ENCODE measurements at places on chromosomes 1 and 21.

DNA sequence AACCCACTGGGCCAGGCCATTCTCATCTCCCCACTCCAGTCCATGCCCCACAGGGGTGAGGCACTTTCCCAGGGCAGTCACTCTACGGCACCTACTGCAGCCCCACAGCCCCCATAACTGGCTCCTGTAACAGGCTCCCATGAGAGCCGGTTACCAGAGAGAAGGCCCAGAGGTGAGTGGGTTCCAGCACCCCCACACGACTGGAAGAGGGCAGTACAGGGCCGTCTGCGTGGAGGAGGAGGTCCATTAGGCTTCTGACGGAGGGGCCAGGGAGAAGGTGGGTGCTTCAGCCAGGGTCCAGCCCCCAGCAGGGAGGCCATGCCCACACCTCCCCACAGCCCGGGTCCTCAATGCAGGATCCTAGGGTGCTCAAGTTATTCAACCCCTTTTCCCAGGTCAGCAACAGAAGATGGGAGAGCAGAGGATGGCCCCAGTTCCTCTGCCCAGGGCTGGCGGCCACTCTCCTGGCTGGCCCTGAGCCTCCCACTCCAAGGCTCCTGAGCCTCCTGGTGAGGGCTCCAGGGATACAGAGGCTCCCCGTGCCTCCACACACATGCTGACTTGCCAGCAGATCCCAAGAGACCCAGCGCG lies 1.6 kb downstream of the ACAP3 start:
- no peak for DNase-seq

- peak; percentile 35 for DNase-seq
Observed at GRCh38 chr1:100028765-100029164, 59.0 kb downstream of the SLC35A3 start.

- DNase-seq: no peak
Observed at GRCh38 chr1:75554870-75555269, 56.0 kb downstream of the SLC44A5 start.

DNA sequence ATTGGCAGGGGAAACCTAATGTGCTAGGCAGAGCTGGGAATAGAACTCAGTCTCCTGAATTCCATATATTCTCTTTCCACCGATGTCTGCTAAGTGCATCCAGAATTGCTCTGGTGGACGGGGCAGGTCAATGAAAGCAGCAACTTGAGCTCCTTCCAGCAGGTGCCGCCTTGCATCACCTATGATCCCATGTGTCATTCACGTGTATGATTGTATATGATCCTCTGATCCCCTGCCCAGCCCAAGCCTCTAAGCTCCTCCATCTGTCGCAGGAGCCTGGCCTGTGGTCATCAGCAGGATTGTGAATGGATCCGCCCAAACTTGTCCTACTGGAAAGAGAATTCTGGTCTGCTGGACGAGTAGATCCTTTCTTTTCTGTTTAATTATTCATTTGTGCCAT lies 13.1 kb downstream of the ACTA1 start:
- no peak for DNase-seq

- DNase-seq: no peak
Observed at GRCh38 chr1:159201642-159202041, 3.0 kb upstream of the ACKR1 start.

- DNase-seq: no peak
Observed at GRCh38 chr1:219621047-219621786, 8.3 kb upstream of the ZC3H11B start.

DNA sequence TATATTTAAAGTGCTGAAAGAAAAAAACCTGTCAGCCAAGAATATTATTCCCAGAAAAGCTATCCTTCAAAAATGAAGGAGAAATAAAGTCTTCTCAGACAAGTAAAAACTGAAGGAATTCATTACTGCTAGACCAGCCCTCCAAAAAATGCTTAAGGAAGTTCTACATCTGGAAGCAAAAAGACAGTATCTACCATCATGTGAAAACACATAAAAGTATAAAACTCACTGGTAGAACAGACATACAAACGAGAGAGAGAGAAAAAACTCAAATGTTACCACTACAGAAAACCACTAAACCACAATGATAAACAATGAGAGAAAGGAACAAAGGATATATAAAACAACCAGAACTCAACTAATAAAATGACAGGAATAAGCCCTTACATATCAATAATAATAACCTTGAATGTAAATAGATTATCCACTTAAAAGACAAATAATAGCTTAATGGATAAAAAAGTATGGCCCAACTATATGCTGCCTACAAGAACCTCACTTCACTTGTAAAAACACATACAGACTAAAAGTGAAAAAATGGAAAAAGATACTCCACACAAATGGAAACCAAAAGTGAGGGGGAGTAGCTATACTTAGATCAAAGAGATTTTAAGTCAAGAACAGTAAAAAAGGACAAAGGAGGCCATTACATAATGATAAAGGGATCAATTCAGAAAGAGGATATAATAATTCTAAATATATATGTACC lies 22.0 kb downstream of the NSL1 start:
- no peak for DNase-seq

DNA sequence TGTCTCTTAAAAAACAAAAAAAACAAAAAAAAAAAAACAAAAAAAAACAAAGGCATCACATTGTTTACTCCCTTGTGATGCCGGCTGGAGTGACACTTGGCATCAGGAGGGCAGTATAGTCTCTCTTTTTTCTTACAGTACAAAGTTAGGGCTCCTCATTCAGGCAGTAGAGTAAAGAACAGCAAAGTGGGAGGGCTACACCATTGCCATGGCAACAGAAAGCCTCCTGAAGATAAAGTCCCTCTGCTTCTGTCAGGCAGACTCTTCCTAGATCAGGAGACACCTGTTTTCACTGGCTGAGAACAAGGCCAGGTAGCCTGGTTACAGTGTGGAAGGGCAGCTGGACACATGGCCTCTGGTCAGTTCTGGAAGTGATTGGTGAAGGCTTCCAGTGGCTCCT lies 41.3 kb upstream of the RAB3GAP2 start:
- no peak for DNase-seq

GRCh38 chr1:246320286-246320685 lies 186.8 kb downstream of the SMYD3 start:
- DNase-seq: no peak

DNA sequence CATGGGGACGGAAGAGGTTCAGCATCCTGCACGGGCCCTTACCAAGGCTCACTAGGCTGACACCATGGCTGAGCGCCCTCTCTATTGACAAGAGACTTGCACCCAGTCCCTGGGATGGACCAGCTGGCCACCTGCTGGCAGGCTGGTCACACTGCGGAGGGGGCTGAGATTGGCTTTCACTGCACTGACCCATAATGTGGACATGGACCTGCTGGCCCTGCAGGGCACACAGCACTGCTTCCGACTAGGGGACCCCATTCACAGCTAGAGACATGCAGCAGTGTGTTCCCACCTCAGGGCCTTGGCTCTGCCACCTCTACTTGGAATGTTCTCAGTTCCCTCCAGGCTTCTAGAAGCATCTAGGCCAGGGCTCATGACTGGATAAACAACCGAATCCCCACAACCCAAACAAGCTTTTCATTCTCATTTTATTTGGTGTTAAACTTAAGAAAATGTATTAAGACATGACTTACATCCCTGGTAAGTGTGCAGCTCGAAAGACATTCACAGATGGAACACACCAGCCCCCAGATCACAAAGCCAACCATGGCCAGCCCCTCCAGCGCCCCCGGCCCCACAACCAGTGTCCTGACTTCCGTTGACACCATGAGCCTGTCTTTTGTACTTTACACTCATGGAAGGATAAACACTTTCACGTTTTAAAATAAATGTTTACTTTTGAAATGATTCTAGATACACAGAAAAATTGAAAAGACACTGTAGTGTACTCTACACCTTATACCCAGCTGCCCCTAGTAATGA lies 9.3 kb upstream of the SRARP start:
- peak; percentile 57 for DNase-seq

- DNase-seq: no peak
Observed at GRCh38 chr1:174935961-174936727, 63.6 kb upstream of the CACYBP start.

DNA sequence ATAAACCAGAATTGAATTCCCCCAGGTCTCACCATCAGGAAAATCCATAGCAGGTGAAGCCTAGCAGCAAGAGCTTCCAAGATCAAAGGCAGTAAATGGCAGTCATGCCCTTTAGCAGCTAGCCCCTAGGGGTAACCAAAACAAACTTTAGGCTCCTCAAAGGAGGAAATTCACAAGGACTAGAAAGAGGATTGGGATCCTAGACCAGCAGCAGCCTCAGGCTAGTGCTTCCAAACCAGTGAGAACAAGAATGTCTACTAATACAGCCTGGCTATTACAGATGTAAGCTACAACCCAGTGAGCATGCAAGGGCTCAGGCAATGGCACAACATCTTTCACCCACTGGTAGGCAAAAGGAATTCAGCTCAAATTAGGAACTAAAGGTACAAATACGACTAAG lies 11.1 kb upstream of the RIMKLA start:
- no peak for DNase-seq

GRCh38 chr1:42240966-42241755 lies 76.6 kb upstream of the GUCA2A start:
- no peak for DNase-seq

DNA sequence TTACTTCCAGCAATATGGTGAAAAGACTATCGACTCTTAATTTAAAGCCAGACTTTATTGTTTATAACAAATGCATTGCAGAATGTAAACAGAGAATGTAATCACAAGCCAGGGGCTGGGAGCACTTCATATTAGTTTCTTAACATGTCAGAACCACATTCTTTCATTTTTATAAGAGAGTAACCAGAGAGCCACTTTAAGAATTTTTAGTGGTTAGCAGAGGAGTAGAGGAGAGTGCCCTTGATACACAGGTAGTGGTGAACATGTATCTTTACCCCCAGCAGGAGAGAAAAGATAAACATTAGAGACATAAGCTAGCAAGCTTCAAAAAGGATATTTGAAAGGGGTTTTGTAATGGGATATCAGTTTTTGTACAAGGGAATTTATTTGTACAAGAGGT lies 11.1 kb downstream of the AMY2B start:
- DNase-seq: no peak

GRCh38 chr1:232769733-232770132 lies 35.5 kb upstream of the MAP10 start:
- DNase-seq: no peak

- DNase-seq: no peak
Observed at GRCh38 chr1:219153723-219154122, 20.0 kb upstream of the LYPLAL1 start.

DNA sequence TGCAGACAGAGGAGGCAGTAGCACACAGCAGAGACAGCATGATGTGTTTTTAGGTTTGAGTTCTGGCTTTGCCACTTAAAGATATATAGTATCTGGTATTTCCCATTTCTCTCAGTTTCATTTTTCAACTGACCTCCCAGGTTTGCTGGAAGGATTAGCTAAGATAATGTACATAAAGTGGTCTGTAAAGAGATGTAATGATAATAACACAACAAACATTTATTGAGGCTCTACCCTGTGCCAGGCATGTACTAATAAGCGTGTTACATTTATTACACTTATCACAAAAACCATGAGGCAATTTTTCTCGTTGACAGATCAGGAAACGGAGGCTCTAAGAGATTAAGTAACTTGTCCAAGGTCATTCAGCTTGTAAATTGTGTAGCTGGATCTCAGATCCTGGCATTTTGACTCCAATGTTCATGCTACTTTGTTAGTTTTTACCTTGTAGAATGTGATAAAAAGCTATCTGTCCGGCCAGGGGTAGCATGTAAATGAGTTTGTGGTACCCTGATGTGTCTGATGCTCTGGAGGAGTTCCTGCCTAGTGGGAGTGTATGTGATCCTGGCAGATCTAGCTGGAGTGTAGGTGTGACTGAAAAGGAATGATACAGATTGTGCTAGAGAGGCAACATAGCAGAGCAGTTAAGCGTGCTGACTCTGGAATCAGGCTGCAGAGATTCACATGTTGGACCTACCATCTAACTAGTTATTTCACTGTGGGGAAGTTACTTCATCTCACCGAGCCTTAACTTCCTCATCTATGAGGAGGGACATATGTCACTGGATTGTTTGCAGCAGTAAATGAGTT lies 146.6 kb downstream of the VPS13D start:
- no peak for DNase-seq

DNA sequence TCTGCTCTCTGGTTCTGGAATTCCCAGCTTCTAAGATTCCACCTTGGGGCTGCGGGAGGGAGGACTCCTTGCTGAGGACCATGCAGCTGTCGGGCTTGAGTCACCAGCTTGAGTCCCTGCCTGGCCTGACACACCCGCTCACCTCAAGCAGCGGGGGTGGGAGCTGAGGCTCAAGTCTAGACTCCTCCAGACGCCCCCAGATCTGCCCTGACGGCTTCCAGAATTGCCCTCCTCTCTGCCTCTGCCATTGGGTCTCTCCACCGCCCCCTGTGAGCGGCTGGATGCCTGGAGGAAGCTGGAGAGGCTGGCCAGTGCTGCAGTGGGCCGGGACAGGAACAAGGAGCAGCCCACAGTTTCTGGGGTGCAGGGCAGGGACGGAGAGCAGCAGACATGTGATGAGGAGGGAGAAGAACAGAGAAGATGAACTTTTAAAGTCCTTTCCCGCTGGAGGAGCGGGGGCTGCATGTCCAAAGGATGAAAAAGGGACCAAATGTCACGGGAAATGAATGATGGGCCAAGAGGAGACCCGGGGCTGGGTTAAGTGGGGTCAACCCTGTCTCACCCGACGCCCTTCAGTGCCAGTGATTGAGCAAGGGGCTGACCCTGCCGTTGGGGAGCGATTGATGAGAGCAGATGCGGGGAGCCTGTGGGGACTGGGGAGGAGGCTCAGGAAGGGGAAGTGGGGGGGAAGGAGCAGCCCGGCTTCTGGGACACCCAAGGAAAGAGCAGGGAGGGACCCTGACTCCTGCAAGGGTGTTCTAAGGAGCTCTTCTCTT lies 13.5 kb downstream of the CRABP2 start:
- no peak for DNase-seq

GRCh38 chr21:42524341-42525028 lies 10.8 kb downstream of the SLC37A1 start:
- DNase-seq: peak; percentile 92

- no peak for DNase-seq
Observed at GRCh38 chr1:243293941-243294722, 38.3 kb downstream of the SDCCAG8 start.

All from CD4-positive, alpha-beta T cell treated with Interleukin-15 for 1 hour (primary cell).